Activated naive CD4-positive, alpha-beta T cell treated with anti-CD3 and anti-CD28 coated beads for 36 hours (primary cell): ENCODE measurements at places on chromosomes 2 and 18.

- no peak for DNase-seq
- no peaks in the 10 kb centered on the region for H3K36me3 ChIP-seq
- H3K27me3 ChIP-seq: no peaks in the 10 kb centered on the region
Measured at GRCh38 chr18:22433956-22434355, 16.2 kb upstream of the CTAGE1 start.

- H3K4me1 ChIP-seq: no peaks in the 10 kb centered on the region
- no peaks in the 10 kb centered on the region for H3K36me3 ChIP-seq
- H3K4me3 ChIP-seq: no peak overlapping the region
- no peaks in the 10 kb centered on the region for H3K27me3 ChIP-seq
Measured at GRCh38 chr18:70998490-70998889, 709.6 kb downstream of the SOCS6 start.

DNA sequence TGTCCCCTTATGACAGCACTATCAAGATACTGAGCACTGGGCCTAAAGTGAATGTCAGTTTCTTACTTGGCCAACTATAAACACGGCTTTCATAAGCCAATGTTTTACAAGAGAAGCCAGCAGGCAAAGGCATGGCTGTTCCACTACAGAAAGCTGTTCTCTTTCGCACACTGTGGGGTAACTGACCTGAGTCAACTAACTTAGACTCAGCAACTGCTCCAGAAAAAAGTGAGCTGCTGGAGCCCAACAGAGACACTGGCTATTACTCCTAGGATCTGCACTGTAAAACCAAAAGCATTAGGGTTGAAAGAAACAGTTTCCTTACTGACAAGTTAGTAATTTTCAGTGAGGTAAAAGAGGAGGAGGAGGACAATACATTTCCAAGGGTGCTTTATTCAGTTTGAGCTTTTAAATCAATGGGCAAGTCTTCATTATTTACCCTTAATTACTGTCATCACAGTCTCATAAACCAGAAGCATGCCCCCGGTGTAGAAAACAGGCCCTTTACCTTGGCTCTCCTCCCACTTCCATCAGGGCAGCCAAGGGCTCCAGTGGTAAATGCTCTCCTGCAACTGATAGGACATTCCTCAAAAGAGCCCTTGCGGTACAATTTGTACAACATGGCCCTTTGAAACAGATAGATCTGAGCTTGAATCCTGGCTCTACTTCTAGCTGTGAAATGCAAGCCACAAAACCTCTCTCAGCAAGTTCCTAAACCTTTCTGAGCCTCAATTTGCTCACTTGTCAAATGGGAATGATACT is 275.7 kb downstream of the PDE11A start:
- no peak for DNase-seq
- no peak overlapping the region for H3K27ac ChIP-seq
- H3K4me3 ChIP-seq: no peak overlapping the region
- no peaks in the 10 kb centered on the region for H3K4me1 ChIP-seq
- no peaks in the 10 kb centered on the region for H3K36me3 ChIP-seq

GRCh38 chr18:12773369-12773768 is 70.5 kb downstream of the PSMG2 start:
- peaks cover 2% of the 10 kb centered on the region for H3K36me3 ChIP-seq
- no peak overlapping the region for H3K4me3 ChIP-seq
- no peak for DNase-seq
- no peaks in the 10 kb centered on the region for H3K4me1 ChIP-seq

- no peak overlapping the region for H3K4me3 ChIP-seq
- no peak for DNase-seq
- no peak overlapping the region for H3K27ac ChIP-seq
- H3K36me3 ChIP-seq: no peaks in the 10 kb centered on the region
- H3K4me1 ChIP-seq: no peaks in the 10 kb centered on the region
Measured at GRCh38 chr2:71299507-71299906, 32.1 kb upstream of the ZNF638 start.

DNA sequence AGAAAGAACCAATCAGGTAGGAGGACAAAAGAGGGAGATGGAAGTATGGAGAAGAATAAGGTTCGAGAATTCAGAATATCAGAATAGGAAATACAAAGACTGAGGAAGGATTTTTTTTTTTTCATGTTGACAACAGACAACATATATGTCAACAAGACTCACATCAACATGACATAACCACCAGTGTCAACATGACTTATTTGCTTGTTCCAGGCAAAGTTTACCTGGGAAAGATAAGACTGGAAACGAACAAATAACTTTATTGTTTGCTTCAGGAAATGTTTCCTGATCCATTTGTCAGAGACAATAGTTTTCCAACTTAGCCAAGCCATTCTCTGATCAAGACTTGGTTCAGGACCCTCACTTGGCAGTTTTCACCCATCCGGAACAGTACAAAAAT is 321.9 kb upstream of the NETO1 start:
- no peak overlapping the region for H3K4me3 ChIP-seq
- H3K4me1 ChIP-seq: no peaks in the 10 kb centered on the region
- no peaks in the 10 kb centered on the region for H3K36me3 ChIP-seq
- DNase-seq: no peak

DNA sequence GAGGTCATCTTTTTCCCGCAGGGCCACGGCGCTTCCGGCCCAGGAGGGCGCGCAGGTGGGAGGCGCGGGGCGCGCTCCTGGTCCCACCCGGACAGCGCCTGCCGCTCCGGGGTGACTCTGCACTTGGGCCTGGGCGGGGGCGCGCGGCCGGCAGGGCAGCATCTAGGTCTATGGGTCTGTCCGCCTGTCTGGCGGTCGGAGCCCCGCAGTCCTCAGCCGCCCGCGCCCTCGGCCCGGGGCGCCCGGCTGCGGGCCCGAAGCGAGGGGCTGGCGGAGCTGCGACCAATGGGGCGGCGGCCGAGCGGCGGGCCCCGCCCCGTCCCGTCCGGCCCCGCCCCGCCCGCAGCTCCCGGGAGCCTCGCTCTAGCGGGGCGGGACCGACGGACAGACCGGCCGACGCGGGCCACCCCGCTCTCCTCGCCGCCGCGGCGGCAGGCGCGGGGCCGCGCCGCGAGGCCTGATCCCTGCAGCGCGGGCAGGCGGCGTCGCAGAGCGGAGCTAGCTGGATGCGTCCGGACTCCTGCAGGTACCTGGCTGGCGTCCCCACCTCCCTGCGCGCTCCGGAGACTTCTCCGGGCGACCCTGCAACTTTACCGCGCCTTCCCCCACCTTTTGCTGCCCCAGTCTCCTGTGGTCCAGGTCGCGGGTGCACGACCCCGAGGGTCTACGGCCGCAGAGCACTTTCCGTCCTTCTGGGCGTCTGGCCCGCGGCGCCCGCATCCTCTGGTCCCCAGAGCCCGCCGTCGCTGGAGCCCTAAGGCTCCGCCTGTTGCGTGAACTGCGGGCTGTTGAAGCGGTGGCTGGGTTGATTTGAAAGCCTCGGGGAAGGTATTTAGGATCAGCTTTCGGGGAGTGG is at the start of gene KCNS3:
KCNS3 (plus strand) TSS at position 387 of the 856 bp plus-strand sequence. CDS start 52,342 bp downstream, outside the sequence.
- H3K27me3 ChIP-seq: peaks cover 63% of the 10 kb centered on the region
- DNase-seq: no peak
- peak within 1 kb of the TSS; percentile 57 for H3K4me3 ChIP-seq
- H3K4me1 ChIP-seq: peaks cover 4% of the 10 kb centered on the region
- no peaks in the 10 kb centered on the region for H3K36me3 ChIP-seq
- no peak within 1 kb of the TSS for H3K27ac ChIP-seq

- H3K36me3 ChIP-seq: no peaks in the 10 kb centered on the region
- H3K4me1 ChIP-seq: peaks cover 12% of the 10 kb centered on the region
- H3K4me3 ChIP-seq: peak overlapping the region; percentile 63
- DNase-seq: no peak
Measured at GRCh38 chr2:204545861-204546735, 823 bp downstream of the PARD3B start.
